ENCODE measurements at places on chromosomes 1 and 21.

DNA sequence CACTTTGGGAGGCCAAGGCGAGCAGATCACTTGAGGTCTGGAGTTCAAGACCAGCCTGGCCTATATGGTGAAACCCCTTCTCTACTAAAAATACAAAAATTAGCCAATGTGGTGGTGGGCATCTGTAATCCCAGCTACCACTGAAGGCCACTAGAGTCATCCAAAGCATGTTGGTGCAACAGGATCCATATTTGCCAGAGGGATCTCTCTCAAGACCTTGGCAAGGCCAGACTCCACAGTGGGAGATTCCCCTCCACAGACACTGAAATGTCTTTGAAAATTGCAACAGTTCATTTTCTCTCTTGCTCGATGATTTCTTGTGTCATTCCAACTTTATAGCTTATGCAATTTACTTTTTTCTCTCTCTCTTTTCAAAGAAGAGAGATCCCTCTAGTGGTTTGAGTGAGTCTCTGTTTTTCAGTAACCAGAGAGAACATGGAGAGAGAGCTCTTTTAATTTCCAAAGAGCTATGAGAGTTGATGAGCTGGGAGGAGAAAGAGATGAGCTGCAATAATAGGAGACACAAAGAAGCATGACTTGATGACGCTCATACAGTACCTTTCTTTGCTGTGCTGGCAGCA is 176.8 kb upstream of the USP25 start:
- no peak for DNase-seq

DNA sequence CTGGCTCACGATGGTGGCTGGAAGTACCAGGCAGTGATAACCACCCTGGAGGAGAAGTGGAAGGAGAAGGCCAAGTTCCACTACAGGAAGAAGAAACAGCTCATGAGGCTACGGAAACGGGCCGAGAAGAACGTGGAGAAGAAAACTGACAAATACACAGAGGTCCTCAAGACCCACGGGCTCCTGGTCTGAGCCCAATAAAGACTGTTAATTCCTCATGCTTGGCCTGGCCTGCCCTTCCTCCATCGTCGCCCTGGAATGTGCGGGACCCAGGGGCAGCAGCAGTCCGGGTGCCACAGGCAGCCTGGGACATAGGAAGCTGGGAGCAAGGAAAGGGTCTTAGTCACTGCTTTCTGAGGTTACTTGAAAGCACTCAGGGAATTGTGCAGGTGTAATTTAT is 10.8 kb downstream of the IL24 start:
- no peak for DNase-seq

- no peak for DNase-seq
Measured at GRCh38 chr1:64122588-64122987, 80.8 kb upstream of the UBE2U start.

DNA sequence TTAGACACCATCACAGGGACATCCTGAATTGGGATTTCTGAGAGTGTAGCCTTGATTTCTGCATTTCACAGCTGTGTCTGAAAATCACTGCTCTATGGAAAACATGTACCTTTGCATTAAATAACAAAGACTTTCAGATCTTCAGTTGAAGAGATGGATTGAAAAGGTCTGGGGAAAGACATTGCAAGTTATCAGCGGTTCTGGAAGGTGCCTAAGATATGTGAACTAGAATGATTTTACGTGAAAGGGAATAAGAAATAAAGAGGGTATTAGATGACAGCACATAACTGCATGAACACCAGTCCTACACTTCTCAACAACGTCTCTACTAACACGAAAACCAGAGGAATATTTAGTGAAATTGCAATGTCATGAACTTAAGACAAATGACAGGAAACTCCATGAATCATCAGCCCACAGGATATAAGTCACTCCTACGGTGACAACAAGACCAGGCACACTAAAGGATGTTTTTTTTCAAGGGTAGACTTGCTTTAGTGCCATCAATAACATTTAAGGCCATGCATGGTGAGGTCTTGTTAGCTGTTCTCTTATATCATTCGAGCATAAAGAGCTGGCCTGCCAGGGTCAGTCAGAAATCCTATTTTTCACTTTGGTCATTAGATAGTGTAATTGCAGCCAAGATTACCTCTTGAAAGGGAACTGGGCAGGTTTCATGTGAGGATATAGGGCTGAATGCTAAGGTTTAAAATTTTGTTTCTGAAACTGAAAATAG is 283.1 kb downstream of the GRIK1 start:
- no peak for DNase-seq

DNA sequence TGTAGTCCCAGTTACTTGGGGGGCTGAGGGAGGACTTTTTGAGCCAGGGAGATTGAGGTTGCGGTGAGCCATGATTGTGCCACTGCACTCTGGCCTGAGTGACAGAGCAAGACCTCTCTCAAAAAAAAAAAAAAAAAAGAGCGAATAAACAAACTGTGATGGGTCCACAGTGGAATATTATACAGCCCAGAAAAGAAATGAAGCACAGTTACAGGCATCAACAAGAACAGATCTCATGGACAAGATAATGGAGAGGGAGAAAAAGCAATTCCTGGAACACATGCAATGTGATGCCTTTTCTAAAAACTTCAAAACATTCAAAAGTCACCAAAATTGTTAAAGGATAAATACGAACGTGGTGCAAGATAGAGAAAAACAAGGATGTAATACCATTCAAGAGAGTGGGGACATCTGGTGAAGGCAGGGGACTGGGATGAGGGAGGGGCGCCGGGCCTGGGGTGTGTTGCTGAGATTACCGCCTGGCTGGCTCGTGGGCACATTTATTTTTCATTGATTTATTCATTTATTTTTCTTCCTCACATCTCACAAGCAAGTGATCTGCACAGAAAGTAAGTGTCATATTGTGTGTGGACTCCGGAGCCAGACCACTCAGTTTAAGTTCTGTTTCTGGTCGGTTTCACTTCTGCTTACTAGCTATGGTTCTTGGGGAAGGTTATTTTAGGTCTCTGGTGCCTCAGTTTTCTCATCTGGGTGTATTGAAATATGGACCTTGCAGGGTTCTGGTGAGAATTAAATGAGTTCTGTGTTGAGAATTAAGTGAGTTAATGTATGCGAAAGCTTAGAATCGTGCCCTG is 30.1 kb downstream of the ABCG1 start:
- no peak for DNase-seq

DNA sequence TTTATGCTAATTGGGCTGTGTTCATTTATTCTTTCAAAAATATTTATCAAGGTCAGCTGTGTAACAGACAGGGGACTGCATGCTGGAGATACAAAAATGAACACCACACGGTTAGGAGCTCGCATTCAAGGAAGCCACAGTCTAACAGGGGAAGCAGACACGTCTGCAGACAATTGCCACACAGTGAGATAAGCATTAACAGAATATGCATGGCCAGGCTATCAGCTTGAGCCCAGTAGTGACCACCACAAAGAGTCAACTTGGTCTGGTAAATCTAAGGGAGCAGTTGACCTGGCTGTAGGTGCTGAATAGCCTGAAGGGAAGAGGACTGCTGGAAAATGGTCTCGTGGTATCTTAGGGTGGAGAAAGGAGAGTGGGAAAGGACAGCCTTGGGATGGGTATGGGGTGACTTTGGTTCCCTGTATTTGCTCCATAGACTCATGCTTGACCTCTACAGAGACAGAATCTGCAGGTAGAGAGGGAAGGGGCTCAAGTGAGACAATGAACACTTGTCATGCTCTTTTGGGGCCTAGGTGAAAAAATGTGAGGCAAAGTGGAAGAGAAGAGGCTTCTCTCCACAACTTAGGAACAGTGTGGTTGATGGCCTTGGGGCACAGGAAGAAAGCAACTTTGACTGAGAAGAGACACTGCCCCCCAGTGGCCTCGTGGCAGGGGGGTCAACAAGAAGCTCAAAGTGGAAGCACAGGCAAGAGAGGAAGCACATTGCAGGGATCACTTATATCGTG is 7.6 kb upstream of the NPL start:
- peak; percentile 56 for DNase-seq

DNA sequence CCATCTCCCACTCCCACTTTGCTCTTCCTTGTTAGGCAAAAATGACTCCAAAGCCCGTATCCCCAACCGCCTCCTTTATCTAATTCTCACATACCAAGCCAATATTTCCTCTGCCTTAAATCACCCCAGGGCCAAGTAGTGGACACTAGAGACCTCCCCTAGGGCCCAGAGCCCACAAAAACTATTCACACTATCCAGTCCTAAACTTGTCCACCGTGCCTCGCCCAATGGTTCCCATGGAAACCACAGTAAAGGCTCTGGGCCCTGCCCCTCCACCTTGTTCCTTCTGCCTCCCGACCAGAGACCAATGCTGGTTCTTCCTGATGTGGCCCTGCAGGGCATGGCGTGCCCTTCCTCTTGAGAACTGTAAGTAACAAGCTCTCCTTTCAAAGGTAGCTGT is 11.8 kb downstream of the CFAP107 start:
- DNase-seq: no peak

DNA sequence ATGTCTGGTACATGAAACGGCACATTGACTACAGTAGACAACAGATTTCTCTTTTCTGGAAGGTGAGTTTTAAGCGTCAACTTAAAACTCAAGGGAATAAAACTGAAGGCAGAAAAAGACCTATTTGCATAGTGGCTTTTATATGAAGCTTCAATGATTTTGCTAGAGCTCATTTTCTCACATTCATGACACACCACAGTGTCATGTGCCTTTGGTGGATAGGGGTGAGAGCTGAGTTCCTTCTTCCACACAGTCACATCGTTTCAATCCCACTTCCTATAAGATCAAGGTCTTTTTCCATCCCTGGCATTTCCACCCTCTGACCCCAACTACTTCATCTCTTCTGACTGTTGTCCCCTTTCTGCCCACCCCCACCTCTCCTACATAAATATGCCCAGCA is 31.0 kb downstream of the IL12RB2 start:
- no peak for DNase-seq

DNA sequence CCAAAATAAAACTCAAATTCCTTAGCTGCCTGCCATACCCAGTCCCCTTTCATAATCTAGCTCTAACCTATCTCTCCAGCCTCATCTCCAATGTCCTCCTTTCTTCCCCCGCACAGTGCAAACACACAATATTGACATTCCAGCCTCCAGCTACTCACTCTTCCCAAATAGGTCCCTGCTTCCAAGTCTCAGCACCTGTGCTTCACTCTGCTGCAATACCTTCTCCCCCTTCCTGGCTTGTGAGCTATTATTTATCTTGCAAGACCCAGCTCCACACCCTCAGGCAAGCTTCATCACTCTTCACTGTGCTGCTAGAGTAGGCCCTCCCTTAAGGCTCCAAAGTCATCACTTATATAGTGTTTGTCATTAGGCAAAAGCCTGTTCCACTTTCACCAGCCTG is 9.7 kb downstream of the PLPP3 start:
- no peak for DNase-seq

DNA sequence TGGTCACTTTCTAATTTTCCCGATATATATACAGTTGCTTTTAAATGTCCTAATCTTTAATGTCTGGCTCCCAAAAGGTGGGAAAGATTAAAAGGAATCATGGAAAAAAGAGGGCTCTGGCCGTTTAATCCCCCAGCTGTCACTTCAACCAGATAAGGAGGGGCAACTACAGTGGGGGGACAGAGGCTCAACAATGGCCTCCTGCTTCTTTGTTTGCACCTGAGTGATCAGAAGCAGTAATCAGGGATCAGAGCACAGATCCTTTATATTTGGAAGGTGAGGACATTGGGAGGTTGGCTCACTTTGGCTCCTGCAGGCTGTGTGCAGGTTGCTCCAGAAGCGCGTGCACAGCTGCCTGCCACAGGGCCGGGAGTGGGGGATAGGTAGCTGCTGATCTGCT is 212.8 kb downstream of the FMN2 start:
- no peak for DNase-seq

DNA sequence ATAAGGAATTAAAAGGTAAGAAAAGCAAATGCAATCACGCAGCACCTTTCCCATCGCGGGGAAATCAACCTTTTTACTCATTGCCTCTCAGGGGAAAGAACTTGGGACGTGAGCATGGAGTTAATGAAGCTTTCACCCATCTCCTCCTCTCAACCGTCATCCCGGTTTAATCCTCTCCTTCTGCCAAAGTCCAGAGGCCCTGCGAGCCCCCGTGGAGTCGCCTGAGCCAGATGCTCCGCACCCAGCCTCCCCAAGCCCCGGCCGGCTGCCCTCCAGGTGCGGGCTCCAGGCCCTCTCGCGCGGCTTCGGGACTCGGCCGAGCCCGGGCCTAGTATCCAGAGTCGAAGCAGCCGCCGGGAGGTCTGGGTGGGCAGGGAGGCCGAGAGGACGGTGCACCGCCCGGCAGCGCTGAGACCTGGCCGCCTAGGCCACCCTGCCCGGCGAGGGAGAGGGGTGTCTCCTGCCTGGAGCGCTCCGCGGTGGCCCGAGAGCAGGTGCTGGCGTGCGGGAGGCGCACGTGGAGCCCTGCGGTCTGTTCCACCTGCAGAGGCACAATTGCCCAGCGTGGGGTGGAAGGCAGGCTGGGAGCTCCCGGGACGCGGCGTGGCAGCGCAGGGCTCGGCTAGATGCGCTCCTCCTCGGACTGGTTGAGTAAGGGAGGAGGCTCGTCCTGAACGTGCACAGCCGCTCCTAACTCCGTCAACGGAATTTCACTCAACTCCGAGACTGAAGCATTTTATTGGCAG is 218.5 kb downstream of the SDCCAG8 start:
- no peak for DNase-seq

- no peak for DNase-seq
Measured at GRCh38 chr1:32816676-32817158, 441 bp downstream of the YARS1 start.

DNA sequence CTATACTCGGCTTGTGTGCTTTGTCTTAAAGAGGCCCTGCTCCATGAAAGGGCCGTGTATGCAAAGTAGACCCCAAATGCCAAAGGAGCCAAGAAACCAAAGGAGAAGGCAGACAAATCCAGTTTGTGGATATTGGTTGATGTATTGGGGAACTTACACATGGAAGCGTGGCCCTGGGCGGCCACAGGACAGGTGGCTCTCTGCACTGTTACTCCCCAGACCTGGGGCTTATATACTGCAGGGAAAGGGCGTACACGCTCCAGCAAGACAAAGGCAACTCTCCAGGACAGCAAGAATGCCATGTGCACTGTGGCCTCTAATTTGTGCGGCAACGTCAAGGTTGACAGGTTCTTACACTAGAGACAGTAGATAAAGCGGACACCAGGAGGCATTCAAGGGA is 24.8 kb downstream of the RSPH1 start:
- no peak for DNase-seq

- DNase-seq: no peak
Measured at GRCh38 chr1:56098946-56099345, 480.4 kb downstream of the PLPP3 start.

- no peak for DNase-seq
Measured at GRCh38 chr1:63690966-63691700, 82.7 kb upstream of the ROR1 start.

DNA sequence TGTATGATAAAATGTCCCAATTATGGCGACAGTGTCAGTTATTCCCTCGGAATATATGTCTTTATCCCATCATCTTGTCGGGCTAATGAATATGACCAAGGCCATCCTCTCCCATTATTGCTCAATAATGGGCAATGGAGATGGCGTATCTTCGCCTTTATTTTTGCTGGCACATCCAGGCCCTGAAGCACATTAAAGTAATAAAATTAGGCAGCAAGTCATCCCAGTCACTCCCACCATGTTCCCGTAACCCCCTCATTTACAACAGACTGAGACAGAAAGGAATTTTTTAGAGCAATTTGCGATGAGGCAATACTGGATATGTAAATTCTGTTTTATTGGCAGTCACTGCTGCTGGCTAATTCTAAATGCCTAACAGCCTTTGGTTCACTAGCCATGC is 35.3 kb downstream of the CLIC6 start:
- DNase-seq: no peak

Data from colonic mucosa (tissue), 4 donors.